ENCODE measurements at places on chromosomes 3 and 15.

DNA sequence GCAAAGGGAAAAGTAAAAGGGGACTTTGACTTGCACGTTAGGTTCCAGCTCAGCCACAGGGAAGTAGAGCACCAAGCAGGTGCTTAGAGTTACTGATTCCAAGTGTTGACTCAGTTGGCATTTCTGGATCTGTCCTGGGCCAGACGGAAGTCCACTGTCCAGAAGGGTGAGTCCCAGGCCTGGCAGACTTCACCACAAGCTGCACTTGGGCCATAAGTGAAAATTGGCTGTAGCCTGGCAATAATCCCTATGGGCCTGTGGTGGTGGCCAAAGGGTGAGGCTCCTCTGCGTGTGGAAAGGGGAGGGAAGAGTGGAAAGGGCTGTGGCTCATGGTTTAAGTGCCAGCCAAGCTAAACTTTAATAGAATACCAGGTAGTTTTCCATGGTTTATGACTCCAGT lies 121.5 kb downstream of the DTWD1 start:
- no peak for DNase-seq

DNA sequence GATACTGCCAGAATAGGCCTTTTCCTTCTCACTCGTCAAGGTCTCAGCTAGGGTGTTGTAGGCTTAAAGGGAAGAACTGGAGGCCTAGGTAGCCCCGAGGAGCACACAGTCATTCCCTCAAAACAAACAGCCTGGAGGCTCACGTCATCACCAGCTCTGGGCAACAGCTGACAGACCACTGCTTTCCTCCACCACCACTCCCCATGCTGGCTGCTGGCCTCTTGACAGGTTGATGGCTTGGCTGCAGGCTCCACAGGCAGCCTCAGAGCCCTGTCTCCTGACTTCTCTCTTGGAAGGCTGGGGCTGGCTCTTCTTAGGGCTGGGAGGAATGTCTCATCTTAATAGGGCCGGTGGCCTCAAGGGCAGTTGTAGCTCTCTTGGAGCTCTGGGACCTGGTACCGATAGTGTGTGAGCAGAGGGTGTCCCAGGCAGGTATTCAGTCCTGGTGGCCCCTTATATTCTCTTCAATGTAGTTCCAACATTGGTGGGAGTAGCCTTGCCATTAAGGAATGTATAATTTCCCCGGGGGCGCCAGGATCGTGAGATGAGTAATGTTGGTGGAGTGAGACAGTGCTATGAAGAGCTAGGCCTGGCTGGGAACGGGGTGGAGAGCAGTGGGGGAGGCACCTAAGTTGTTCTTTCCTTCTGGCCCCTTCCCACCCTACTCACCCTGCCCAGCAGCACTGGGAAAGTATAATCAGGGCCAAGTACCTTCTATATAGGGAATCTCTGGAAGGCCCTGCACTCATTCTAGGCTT lies 6.1 kb upstream of the AP2M1 start:
- no peak for DNase-seq

- DNase-seq: no peak
Observed at GRCh38 chr3:115245438-115245837, 98.3 kb upstream of the ZBTB20 start.

GRCh38 chr3:172546105-172546504 lies 22.9 kb upstream of the TNFSF10 start:
- DNase-seq: no peak

- no peak for DNase-seq
Observed at GRCh38 chr3:143716731-143717130, 131.5 kb downstream of the SLC9A9 start.

GRCh38 chr3:108117241-108117775 lies 26.5 kb upstream of the CD47 start:
- DNase-seq: no peak

DNA sequence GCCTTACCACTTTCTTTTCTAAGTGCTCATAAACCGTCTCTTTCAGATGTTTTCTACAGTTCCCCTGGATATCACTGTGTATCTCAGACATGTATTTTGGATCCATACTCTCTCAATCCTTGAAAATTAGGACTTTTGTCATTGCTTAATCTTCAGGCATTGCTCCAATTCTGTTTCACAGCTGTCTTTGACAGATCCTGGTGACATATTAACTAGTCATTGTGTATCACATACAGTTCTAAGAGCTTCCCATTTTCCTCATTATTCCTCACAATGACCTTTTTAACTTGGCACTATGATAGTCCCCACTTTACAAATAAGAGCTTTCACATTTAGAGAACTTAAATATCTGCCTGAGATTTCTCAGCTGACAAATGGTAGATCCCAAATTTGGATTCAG lies 151.7 kb downstream of the CLSTN2 start:
- no peak for DNase-seq

- DNase-seq: no peak
Observed at GRCh38 chr3:155958676-155959075, 88.2 kb downstream of the GMPS start.

DNA sequence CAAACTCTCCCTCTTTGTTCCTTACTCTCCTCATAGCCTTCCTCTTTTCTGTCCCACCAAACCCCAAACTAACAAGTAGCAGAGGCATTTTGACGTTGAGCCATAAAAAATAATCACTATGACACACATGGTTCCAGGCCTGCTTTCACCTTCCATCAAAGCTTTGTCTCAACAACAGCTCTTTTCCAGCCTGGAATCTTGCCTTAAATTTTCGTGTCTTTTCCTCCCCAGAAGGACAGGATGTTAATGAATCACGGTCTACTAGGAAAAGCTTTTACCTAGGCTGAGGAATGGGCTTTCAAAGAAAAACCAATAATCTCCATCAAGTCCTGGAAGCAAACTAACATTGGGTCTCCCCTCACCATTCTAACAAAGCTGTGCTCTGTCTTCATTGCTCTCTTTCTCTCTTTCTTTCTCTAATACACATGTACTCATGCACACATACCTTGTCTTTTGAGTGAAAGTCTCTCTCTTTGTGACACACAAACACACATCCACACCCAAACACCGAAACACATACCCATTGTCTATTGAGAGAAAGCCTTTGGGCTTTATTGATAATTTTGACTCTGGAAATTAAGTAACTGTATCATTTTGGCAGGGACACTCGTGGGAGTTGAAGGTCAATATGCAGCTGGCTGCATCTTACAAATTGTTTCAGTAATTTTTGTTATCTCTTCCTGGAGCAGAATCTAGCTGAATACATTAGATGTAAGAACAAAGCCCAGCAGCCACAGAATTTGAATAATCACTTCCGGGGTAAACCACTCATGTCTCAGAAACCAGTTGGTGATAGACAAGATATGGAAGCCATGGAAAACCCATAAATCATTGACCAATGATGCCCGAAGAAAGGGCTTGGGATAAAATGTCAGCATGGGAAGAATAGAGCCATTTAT lies 107.4 kb upstream of the SLC4A7 start:
- DNase-seq: no peak

DNA sequence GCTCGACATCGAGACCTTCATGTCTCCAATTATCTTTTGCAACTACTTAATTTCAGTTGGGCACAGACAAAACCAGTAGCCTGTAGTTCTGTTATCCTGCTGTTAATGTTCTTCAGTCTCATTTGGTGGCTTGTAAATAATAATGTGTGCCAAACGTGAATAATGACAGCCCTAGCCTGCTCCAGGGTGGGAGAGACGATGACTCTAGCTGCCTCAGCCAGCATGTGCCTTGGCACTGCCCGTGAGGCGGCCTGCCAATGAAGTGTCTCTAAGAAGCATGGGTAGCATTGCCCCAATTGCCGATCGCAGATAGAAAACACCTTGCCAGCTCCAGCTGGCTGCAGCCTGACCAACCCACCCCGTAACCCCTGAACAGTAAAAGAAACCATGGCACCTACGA lies 58.8 kb downstream of the ASB7 start:
- no peak for DNase-seq

GRCh38 chr15:69579950-69580618 lies 127.5 kb downstream of the RPLP1 start:
- DNase-seq: no peak

- DNase-seq: no peak
Observed at GRCh38 chr3:116445311-116445841, at the start of gene LSAMP. TSS of gene LSAMP (minus strand) at chr3:116445487.

DNA sequence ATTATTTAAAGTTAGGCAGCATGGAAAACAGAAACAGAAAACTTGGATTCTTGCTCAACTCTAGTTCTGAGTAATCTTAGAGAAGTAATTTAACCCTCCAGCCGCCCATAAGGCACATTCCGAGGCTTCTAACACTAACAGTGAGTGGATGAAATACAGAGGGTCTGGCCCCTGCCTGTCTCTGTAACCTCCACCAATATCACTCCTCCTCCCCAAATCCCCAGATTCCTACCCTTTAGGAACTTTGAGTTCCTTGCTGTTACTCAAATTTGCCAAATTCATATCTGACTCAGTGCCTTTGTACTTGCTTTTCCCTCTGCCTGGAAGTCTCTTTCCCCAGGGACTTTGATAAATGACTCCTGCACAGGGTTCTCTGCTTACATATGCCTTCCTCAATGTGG lies 112.5 kb upstream of the TGFBR2 start:
- no peak for DNase-seq

- no peak for DNase-seq
Observed at GRCh38 chr3:16604433-16604832, 790 bp downstream of the DAZL start.

GRCh38 chr15:91853948-91854638 lies 585 bp downstream of the SLCO3A1 start:
- no peak for DNase-seq

DNA sequence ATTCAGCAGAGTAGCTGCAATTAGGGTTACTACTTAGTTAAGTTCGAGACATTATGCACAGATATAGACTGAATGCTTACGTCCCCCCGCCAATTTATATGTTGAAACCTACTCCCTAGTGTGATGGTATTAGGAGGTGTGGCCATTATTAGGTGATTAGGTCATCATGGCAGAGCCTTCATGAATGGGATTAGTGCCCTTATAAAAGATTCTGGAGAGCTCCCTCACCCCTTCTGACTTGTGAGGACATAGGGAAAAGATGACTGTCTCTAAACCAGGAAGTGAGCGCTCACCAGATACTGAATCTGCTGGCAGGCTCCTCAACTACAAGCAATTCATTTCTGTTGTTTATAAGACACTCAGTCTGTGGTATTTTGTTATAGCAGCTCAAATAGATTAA lies 25.6 kb upstream of the TEX9 start:
- no peak for DNase-seq

DNA sequence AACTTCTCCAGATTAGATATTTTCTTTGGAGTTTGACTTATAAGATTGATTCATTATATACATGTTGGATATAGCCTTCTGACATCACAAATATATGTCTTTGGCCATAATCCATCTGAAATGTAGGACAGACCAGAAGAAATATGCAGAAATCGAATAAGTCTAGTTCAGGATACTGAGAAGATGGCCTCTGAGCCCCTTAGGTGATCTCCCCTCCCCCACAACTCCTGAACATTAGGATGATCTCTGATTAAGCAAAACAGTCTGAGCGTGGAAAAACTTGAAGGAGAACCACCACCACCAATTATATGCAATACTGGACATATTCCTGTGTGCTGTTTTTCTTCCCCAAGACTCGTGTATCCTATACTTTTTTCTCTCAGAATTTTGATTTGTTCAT lies 3.2 kb downstream of the SETD5 start:
- no peak for DNase-seq

Data from stimulated activated CD8-positive, alpha-beta memory T cell treated with anti-CD3 and anti-CD28 coated beads, Interleukin-7, amount 100 ng/mL, for 1 hour (primary cell).